Erythroblast (primary cell): ENCODE measurements at places on chromosomes 11 and 22.

DNA sequence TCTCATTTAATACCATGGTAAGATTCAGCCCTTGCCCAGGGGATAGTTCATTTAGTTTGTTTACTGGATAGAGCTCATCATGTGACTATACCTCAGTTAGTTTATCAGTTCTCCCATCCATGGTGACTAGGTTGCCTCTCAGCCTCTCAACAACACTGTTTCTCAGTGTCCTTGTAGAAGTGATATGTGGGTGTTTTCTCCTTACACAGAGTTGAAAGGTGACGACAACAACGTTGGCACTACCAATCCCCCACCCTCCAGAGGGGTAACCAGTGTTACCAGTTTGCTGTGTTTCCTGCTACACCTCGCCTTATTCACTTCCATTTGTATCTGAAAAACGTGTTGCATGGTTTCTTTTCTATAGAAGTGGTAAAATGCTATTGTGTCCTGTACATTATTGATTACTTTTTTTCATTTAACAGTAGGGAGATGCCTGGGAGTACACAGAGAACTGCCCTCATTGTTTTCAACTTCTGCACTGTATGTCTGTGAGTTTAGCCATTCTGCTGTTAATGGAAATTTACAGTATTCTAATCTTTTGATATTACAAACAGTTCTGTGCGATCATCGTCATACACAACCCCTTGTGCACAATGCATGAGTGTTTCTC is 11.6 kb downstream of the NEAT1 start:
- DNase-seq, result peak; percentile 41

DNA sequence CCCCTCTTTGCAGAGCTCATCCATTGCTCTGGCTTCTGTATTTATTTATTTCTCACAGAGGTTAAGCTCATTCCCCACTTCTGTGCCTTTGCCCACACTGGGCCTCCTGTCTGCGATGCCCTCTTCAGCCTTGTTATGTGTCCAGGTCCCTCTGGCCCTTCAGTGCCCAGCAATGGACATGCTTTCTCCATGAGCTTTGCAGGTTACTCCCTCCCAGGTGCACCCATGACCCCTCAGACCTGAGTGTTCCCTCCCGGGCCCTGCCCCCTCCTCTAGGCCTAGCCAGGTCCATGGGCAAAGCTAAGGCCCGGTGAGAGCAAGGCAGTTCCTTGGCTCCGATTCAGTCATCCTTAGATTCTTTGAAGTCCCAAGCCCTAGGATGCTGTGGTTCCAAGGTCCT is 17.5 kb upstream of the ARHGEF17 start:
- no peak for DNase-seq

GRCh38 chr11:77146261-77147035 is 18.4 kb downstream of the MYO7A start:
- DNase-seq, result no peak

GRCh38 chr11:25485315-25485714 is 846.6 kb upstream of the ANO3 start:
- no peak for DNase-seq

GRCh38 chr22:43783777-43784176 is 28.3 kb downstream of the EFCAB6 start:
- no peak for DNase-seq

DNA sequence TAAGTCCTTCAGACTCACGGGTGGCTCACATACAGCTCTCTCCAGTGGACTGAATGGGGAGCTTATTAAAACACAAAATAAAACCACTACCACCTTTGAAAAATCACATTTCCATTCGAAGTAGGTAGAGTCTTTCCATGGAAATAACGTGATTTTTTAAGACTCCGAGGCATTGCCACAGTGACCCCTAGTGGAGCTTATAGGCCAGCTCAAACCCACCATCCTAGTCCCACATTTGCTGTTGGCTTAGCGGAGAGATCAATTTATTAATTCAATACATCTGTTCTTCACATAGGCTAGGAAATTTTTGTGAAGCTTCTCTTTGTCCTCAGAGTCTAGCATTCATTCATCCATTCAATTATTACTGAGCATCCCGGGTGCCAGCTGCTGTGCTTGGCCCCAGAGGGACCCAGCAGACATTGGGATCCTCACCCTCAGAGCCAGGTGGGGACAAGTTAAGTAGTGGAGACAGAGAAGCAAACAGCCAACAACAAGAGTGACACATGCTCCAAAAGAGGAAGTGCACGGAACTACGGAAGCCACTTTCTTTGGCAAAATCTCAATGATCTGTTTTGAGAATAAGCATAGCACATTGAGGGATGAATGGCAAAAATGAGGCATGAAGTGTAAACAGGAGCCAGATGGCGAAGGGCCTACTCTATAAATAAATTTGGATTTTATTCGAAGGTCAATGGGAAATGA is 10.2 kb upstream of the P4HA3 start:
- peak; percentile 64 for DNase-seq

DNA sequence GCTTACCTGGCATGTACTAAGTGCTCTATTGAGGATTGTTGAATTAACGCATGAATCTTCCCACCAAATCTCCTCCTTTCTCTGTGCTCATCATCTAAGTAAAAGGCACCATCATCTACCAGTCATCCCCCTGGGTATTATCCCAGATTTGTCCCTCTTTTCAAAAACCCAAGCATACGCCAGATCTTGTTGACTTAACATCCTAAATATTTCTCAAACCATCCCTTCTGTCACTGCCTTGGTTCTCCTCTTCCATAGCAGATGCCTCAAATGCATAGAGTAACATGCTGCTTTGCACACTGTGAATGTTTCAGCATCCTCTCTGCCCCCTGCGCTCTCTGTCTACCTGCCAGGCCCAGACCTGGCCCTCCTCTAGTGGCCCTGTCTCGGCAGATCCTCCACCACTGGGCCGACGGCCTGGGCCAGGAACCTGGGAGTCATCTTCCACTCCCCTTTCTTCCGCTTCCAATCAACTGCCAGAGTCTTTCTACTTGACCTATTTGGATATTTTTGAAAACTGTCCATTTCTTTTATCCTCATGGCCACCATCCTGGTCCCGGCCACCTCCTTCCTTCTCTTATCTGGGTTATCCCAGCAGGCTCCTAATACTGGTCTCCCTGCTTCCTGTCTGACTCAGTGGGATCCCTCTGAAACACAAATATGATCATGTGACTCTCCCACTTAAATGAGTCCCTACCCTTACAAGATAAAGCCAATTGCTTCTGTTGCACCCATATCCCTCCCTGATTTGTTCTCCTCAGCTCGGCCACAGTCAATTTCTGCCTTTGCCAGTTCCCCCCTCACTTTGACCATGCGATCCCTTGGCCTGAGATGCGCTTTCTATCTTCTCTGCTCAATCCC is 3.4 kb upstream of the TAB1 start:
- no peak for DNase-seq

DNA sequence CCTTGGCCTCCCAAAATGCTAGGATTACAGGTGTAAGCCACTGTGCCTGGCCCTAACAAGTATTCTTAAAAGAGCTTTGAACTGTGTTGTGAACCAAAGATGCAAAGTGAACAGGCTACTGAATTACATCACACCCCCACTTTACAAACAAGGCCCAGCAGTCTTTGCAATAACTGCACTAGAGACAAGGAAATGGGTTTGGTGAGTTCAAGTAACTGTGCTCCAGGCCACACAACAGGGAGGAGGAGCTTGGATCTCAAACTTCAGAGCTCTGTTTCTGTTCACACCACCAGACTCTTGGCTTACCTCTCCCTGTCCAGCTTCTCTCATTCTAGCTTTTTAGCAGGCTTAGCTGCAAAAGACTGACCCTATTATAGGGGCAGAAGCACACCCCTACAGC is 30.4 kb upstream of the RASL10A start:
- no peak for DNase-seq
